Muscle of back (tissue), 13 donors: ENCODE measurements at places on chromosomes 2 and 18. TPM values are rescaled to one million over a fixed set of nuclear protein-coding genes. Genes with fewer than 3 reads are reported as not detected.

The CHST10 gene
- polyA plus RNA-seq, result 11.1 TPM

GRCh38 chr2:228602288-228602687 is 420.8 kb upstream of the SPHKAP start:
- DNase-seq, result peak; percentile 32

DNA sequence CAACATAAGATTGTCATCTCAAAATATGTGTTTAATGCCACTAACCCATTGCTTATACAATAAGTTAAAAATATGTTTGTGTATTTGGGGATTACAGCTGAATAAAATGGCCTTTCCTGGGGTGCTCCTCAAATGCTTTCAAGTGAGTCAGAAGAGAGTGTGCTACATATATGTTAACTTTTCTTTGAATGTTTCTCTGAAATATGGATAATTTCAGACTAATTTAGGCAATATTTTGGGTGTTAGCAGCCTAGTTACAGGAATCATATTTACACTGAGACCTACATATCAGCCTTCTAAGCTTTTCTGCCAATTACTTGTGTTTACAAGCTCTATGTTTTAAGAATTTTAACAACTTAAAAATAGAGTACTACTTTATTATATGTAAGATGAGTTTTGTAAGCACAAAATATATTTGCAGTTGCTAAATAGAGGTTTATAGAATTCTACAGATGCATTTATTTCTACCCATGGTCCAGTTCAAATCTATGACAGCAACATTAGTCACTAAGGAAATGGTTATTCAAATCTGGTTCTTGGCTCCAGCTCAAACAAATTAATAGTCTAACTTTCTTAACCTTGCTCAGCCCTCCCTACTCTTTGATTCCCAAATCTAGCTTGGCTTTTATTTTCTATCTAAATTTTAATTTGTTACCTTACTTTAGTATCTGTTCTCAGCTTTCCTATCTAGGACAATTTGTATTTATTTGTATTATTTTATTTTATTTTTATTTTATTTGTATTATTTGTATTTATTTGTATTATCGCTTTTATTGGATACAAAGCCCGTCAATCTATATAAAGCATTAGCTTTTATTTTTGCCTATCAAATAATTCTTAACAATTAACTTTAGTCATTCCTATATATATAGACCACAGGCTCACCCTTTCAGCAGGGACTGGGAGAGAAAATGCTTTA is 48.9 kb downstream of the FSIP2 start:
- DNase-seq, result peak; percentile 25

The SKA1 gene
- polyA plus RNA-seq, result 4.2 TPM

The TRIM43 gene
- not detected for polyA plus RNA-seq

DNA sequence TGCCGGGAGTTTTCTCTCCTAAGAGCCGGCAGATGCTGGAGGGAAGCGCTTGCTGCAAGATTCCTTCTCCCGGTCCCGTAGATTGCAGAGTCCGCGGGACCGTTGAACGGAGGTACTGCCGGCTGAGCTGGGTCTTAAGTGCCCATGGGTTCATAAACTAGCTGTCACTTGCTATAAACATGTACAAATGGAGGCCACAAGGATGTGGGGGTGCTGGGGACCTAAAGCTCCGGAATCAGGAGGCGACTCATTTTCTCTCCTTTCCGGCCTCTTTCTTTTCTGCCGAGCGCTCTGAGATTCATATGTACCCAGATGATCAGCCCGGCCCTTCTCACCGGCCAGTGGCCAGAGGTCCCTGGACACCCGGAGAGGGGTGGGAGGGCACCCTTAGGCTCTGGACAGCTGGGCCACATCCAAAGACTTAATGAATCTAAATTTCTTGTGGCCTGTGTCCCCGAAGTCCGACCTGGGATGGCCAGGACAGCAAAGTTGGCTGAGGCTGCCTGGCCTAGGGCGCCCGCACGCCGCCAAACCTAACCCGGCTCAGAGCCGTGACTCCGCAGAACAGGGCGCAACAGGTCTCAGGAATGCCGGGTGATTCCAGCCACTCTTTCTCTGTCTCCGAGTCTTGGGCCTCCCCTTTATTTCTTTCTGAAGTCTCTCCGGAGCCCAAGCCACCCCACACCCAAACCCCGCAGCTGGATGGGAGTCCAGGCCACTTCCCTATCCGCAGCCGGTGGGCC is 2.4 kb upstream of the PAX3 start:
- no peak for DNase-seq

The PRSS56 gene
- 1.5 TPM for polyA plus RNA-seq

DNA sequence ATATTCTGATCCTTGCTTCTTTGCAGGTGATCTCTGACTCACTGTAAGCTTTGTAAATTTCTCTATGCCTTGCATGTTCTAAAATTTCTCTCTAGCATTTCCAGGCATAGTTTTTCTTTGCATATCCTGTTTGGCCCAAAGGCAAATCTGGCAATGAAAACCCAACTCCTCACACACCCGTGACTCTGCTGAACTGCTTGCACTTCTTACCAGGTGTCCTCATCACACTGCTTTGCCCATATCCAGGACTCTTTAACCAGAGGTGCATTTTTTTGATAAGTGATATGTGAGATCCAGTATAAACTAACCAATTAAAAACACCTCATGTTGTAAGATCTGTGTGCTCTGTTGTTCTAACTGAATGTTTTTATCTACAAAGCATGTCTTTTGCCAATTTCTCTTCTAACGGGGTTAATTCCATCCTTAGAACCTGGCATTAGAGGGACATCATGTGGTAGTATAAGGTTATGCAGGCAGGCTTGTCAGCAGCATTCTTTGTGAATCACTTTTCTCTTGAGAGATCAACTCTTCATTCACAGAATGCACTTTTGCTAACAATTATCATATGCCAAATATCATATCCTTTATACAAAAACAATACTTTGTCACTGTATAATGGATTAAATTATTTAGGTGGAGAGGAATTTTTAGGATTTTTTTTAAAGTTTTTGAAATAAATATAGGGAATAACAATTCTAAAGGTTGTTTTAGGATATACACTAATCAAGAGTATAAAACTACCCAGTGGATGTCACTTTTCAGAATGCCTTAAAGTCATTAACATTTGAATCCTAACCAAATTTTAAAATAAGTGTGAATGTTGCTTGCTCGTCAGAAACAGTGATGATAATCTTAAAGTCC is 20.8 kb upstream of the TMX3 start:
- DNase-seq, result peak; percentile 34

DNA sequence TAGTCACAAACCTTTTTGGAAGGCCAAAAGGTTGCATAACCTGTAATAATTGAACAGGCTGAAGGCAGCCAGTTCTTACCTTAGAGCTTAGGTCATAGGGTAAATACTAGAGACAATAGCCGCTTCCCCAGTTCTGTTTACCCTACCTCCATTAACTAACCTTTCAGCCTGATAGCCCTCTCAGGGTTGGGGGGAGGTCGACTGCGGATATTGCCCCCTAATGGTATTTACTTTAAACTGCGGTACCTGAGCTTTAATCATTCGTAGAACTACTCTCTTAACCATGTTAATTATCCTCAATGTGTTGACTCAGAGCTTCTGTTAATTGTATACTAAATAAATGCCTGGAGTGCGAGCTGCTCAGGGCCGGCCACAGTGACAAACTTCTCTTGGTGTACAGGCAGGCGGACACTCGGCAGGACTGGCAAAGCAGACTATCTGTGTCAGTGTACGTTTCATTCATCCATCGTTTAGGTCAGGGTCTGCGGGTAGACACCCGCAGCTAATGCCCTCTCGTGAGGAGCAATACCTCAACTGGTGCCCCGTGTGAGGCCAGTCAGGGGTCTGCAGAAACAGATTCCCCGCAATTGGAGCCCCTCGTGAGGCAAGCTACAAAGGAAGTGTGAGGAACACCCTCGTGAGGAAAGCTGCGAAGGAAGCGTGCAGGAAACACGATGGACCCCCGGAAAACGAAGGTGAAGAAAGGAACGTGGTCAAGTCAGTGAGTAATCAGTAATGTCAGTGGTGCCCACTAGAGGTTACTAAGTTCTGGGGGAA is 115.3 kb upstream of the SCN7A start:
- DNase-seq, result no peak

GRCh38 chr2:197515315-197515738 is 539 bp upstream of the MOB4 start:
- no peak for DNase-seq

DNA sequence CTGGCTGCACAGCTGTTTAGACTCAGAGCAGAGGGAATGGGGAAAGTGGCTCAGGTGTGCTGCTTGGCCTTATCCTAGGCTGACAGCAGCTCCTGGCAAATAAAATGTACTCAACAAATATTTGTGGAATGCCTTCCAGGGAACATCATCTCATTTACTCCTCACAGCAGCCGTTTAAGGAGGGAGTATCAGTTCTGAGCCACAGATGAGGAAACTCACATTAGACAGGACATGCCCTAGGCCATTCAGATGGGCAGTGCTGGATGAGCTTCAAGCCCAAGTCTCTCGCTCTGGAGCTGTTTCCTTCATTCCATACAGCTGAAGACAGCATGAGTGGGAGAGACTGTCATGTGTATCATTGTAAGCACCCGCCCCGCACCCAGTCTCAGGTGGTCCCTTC is 129.6 kb upstream of the CNGA3 start:
- no peak for DNase-seq

DNA sequence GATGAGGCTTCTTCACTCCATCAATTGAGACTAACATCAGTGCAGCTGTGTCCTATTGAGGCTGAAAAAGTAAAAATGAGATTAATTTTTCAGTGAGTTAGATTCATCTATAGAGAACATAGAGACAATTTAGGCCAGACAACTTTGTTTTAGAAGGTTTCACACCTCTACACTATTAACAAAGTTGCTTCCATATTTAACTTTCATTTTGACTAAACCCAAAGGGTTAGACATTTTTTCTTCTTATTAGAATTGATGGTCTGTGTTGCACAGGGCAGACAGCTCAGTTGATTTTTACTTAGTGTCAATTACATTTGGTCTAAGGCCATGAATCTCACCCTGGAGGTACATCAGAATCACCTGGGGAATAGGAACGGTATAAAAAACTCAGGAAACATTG is 130.2 kb upstream of the NXPH2 start:
- DNase-seq, result no peak

DNA sequence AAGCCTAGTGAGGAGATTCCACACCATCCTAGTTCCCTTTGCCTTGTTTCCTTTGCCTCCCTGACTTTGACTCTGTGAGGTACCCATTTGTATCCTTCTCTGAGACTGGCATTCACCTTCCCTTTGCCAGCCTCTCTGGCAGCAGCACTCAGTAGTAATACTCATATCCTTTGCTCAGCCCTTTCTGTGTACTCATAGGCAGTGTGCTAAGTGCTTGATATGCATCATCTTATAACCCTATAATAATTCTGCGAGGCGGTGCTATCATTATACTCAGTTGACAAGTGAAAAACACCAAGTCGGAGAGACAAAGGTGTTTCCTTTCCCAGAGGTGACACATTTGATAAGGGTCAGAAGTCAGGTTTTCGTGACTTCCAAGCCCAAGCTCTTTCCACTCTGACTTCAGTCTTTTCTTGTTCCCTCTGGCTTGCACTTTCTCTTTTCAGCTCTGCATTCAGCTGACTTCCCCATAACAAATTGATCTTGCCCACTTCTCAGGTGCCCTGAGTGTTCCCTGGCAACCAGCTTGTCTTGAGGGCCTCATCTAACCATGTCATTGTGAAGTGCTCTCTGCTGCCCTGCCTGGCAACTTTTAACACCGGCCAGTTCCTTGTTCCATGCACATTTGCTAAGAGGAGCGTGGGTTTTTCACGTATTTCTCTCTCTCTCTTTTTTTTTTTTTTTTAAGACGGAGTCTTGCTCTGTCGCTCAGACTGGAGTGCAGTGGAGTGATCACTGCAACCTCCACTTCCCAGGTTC is 94.5 kb upstream of the UPP2 start:
- DNase-seq, result no peak

GRCh38 chr18:78980279-78980771 is 707 bp downstream of the SALL3 start:
- no peak for DNase-seq
